GDM1 (cell line): ENCODE measurements at places on chromosomes 12 and 14.

DNA sequence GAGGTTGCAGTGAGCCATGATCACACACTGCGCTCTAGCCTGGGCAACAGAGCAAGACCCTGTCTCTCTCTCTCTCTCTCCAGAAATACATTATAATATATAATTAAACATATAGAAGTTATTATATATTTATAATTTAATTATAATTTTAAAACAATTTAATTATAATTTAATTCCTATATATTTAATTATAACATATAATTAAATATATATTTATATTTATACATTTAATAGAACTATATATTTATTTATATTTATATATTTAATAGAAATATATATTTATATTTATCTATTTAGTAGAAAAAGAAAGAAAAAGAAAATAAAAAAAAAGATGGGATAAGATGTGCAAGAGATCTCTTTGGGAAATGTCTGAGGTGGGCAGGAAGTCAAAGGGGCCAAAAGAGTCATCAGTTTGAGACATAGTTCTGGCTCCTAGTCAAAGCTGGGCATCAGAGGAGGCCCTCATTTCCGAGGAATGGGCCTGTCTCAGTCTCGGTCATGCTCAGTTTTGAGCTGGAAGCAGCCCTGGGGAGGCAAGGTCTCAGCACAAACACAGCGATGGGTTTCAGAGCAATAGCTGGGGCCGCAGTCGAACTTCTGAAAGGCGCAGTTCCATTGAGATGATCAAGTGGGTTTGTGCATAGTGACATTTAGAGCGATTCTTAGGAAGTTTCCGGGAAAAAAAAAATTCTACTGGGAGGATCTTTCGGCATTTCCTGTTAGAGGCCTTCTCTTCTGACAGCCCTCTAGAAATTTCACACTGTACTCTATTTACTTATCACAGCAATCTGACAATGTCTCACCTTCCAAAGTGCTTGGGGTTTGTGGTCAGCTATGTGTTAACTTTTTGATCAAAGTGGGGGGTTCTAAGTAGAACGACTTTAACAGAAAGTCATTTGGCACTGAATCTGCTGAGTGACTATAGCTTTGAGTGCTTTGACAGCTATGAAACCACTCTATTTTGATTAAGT, 58.7 kb upstream of the GZMB start:
- no peak for DNase-seq

GRCh38 chr12:79119796-79120195, 255.2 kb downstream of the SYT1 start:
- no peak for DNase-seq

GRCh38 chr12:8018666-8019581, 13.6 kb upstream of the FOXJ2 start:
- peak; percentile 67 for DNase-seq

GRCh38 chr12:114976372-114976771, 292.4 kb upstream of the TBX3 start:
- DNase-seq = no peak

DNA sequence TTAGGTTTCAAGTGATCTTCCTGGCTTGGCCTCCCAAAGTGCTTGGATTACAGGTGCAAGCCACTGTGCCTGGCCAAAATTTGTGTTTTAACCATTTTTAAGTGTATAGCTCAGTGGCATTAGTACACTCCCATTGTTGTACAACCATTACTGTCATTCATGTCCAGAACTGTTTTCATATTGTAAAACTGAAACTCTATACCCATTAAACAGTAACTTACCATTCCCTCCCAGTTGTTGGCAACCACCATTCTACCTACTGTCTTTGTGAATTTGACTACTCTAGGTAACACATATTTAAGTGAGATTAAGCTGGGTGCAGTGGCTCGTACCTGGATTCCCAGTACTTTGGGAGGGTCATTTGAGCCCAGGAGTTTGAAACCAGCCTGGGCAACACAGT, 67.3 kb upstream of the KCNH3 start:
- DNase-seq = no peak

GRCh38 chr12:101107032-101107763, 102.8 kb downstream of the SLC5A8 start:
- no peak for DNase-seq

GRCh38 chr12:58396239-58396638, 454.9 kb downstream of the ATP23 start:
- DNase-seq = no peak

GRCh38 chr12:39873065-39873464, 232.8 kb downstream of the SLC2A13 start:
- no peak for DNase-seq

- DNase-seq = no peak
Measured at GRCh38 chr12:42410340-42410739, 84.4 kb downstream of the PPHLN1 start.

GRCh38 chr14:104095426-104096310, 10.2 kb downstream of the ASPG start:
- DNase-seq = no peak

DNA sequence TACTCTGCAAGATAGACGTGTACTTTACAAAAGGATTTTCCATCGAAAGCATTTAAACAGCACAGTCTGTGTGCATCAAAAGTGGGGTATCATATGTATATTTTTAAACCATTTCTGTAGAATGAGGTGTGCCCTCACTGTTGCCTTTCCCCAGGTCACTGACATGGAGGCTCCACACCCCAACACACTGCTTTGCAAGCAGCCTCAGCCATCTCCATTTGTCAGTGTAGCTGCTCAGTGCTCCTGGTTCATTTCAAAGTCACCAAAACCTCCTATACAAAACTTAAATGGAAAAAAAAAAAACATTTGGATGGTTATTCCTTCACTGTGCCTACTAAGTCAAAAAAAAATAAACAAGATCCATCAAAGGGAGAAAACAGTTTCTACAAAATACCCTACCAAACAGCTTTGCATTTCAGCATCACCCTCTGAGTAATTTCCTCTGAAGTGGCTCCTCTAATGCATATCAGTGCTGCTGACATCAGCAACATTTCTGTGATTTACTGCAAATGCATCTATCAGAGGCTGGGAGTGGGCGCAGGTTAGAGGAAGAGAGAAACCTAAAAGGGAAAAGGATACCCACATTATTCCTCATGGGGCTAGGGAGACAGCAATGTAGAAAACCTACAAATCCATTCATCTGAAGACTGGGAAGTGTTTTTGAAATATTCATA, 46.0 kb downstream of the KCNK10 start:
- no peak for DNase-seq

GRCh38 chr14:94867946-94868771, 98.2 kb upstream of the GSC start:
- no peak for DNase-seq

DNA sequence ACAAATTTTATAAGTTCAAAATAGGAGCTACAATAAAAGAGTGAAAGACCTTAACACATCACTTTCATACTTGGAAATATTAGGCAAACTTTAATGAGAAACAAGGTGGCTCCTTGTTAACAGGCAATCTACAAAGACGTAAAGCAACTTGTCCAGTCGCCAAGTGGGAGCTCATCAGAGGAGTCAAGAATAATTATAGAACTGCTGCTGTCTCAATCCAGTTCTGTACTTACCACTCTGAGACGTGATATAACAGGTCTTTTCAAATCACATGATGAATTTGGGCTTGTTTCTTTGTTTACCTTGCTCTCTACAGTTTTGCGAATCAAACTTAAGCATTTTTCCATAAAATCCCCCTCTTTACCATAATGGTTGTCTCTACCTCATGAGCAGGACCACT, 3.6 kb downstream of the YBX3 start:
- DNase-seq = no peak

DNA sequence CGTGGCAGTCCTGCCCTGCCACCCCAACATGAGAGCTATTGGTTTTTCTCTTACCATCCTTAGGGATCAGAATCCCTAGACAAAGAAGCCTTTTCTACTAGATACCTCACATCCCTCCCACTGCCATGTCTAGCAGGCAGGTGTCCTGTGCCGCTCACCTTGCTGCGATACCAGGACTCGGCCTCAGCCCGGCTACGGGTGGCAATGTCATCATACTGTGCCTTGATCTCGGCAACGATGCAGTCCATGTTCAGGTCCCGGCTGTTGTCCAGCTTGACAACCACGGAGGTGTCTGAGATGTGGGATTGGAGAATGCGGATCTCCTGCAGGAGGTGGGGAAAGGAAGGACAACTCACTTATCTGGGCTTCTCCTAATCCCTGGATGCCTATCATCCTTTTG, 4.5 kb downstream of the KRT83 start:
- DNase-seq = no peak

DNA sequence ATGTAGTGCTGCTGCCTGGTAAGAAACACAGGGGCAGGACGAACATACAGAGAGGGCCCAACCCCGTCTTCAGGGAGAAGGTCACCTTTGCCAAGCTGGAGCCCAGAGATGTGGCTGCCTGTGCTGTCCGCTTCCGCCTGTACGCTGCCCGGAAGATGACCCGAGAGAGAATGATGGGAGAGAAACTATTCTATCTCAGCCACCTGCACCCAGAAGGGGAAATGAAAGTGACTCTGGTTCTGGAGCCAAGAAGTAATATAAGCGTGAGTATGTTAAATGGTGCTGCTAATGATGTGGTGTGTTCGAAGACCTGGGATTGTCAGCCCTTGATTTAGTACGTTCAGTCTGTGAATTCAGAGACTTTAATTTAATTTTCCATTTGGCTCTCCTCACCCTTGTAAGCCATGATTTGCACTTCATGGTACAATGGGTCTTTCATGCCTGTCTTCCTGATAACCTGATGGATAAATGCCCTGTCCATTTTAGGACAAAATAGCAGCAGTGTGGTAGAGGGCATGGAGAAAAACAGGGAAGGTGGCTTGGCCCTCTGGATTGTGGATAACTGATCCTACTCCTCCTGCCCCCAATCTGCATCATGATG, 318.9 kb downstream of the SNAPC1 start:
- no peak for DNase-seq

GRCh38 chr14:99569725-99570543, 34.1 kb downstream of the CCDC85C start:
- no peak for DNase-seq
